ENCODE measurements at places on chromosomes 7 and 10.

- DNase-seq: no peak
These were observed 22.0 kb downstream of the GRM3 start for GRCh38 chr7:86665669-86666068.

GRCh38 chr10:29304995-29305335, 16.1 kb downstream of the LYZL1 start:
- no peak for DNase-seq

DNA sequence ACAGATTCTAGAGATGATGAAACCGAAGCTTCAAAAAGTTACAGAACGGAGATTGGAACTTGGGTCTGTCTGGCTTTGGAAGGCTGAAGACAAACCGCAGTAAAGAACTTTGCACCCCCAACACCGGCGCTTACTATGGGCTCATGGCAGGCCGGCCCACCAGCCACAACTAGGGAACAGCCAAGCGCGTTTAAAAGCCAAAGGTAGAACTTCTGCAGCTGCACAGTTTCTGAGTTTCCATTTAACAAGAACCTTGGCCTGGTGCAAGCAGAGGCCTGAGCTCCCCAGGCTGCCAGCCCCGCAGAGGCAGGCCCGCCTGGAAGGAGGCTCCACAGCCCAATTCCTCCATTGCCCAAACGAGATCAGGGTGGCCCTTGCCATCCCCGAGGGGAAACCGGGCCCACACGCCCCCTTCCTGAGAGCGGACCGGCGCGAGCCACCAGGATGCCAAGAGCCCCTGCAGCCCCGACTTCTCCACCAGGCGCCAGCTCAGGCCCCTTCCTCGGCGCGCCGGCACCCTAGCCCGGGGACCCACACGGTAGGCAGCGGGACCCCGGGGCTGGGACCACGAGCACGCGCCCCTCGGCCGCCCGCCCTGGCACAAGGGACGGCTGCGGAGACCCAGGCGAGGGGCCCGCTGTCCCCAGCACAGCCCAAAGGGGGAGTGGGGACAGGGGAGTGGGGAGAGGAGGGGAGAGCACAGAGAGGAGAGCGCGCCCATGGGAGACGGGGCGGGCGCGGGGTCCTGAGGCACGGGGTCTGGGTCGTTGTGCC, 566 bp downstream of the MAD1L1 start:
- DNase-seq: peak; percentile 41

GRCh38 chr7:124420367-124420766, 345.2 kb downstream of the GPR37 start:
- DNase-seq: no peak

DNA sequence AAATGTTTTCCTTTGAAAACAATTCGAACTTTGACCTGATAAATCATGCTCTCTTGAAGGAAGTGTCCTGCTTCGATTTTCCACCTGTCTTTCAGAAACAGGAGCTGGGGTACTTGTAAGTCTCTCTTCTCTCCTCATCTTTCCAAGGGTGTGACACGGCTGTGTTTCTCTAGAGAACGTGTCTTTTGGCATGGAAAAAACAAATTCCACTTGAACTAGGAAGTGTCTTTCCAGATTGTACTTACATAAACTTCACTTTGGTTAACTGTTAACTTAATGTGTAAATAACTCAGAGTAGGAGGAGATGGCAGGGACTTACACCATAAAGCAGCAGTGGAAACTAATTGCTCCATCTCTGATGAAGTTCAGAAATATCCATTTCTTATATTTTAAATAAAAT, 4.2 kb upstream of the CALCR start:
- peak; percentile 66 for DNase-seq

DNA sequence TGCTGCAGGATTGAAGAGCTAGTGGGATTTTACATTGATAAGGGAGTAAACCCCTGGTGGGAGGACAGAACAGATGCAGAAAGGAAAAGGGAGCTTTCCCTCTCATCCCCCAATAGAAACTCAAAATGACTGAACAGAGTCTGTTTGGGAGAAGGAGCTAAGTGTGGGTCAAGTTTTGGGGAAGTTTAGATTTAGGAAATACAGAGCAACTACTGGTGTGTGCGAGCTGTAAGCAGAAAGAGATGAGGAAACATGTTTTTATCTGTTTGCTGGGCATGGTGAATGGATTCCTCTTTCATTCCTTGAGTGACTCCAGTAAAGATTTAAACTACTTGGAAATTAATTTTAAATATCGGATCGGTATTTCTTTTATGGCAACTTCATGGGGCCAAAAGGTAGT, 132.7 kb downstream of the AOAH start:
- DNase-seq: no peak

DNA sequence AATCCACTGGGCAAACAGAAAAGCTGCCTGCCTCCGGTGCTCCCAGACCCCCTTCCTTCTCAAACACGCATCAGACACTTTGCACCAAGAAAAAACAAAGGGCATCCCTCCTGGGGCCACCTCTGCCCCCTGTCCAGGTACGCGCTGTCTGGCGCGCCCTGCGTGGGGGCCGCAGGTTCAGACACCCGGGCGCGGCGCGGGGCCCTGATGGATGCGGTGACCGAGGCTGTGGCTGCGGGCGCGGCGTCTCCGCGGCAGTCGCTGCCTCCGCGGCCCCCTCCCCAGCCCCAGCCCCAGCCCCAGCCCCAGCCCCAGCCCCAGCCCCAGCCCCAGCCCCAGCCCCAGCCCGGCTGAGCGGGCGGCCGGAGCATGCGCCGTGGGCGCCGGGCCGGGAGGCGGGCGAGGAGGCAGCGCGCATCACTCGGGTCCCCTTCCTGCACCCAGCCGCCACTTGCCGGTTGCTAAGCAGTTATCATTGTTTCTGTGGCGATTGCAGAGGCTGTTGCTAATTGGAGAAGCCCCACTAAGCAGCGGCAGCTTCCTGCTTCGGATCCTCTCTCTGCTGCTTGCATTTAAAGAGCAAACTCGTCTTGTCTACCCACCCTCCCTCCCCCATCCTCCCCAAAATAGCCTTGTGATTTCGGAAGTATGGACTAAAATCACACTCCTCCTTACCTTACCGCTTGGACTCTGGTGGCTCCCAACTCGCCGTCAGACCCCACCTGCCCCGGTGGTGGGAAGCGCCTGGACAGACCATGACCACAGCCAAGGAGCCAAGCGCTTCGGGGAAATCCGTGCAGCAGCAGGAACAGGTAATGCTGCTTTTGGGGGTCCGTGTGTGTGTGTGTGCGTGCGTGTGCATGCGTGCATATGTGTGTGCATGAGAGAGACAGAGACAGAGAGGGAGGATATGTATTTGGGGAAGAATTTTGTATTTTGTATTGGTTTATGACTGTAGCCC, 252.8 kb downstream of the DPP6 start:
- DNase-seq: no peak

DNA sequence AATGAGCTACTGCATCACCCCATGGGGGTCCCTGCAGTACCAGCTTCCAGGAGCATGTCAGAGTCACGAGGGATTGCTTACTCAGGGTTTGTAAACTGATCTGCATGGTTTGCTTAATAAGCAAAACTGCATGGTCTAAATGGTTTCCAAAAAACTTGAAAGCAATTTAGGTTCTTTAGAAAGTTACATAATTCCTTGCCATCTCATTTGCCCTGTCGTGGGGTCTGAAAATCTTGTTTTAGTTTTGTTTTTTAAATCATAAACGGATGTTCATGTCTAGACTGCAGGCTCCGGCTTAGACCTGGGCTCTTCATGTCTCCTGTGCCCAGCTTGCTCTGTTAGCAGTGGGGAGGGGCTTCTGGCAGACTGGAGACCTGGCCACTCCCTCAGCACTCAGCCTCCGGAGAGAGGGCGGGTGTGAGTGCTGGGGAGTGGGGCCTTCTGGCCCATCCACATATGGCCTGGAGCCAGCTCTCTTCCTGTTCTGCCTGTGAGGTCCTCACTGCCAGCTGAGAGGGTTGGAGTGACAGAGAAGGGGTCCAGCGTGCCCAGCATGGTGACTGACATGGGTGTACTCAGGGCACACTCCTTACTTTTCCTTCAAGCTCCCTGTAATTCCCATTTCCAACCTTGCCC, 17.5 kb downstream of the PRF1 start:
- peak; percentile 69 for DNase-seq

- no peak for DNase-seq
These were observed 12.0 kb upstream of the CALML5 start for GRCh38 chr10:5511231-5511884.

GRCh38 chr7:139482662-139483466, 609 bp downstream of the KLRG2 start:
- peak; percentile 81 for DNase-seq

DNA sequence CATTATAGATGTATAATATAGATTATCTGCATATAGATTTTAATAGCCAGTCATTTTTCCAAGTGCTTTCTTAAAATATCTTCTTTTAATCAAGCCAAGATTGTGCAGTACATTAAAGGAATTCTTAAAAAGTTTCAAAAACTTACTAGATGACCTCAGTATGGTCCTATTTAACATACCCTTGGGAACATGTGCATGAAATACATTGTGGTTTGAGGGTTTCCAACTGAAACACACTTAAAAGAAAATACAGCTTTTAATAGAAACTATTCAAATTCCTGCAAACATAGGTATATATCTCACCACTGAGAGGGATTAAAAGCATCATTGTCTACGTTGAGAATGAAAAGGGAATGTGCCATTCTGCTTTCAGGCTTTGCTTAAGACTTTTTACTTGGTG, 364.9 kb downstream of the SUGCT start:
- no peak for DNase-seq

- no peak for DNase-seq
These were observed 8.8 kb upstream of the OR6V1 start for GRCh38 chr7:143043391-143043790.

DNA sequence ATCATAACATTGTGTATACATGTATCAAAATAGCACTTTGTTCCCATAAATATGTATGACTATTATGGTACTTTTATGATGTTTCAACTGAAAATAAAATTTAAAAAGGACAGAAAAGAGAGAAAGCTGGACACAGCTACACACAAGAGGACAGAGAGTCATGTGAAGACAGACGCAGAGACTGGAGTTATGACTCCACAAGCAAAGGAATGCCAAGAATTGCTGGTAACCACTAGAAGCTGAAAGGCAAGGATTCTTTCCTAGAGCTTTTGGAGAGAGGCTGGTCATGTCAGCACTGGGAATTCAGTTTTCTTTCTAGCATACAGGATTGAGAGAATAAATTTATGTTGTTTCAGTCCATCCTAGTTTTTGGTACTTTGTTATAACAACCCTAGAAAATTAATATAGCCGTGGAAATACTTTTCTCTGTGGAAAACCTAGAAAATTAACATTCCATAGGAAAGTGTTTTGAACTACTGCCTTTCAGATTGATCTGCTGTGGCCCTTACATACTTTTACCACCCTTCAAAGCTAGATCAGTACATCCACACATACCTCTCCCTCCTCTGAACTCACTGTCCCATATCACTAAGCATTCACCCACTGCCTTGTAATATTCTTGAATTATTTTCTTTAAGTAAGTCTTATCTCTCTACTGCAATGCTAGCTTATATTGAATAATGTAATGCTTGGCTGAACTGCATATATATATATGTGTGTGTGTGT, 575.3 kb downstream of the IPMK start:
- DNase-seq: no peak

- no peak for DNase-seq
These were observed 749.4 kb downstream of the SUGCT start for GRCh38 chr7:40884241-40884640.

DNA sequence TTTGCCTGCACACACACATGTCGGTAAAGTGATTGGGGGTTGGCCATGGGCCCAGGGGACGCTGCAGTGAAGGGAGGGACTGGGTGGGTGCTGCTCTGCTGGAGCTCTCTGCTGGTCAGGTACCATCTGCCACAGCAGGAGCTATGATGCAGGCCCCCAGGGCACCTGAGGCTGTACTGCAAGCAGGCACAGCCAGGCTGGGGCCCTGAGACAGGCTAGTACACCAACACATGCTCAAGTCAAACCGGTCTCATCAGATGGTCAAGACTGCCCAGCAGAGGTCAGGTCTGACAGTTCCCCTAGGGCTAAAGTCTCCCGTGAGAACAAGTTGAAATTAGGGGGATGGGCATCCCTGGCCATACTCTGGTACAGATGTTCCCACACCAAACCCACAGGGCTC, 118.3 kb upstream of the THSD7A start:
- no peak for DNase-seq

DNA sequence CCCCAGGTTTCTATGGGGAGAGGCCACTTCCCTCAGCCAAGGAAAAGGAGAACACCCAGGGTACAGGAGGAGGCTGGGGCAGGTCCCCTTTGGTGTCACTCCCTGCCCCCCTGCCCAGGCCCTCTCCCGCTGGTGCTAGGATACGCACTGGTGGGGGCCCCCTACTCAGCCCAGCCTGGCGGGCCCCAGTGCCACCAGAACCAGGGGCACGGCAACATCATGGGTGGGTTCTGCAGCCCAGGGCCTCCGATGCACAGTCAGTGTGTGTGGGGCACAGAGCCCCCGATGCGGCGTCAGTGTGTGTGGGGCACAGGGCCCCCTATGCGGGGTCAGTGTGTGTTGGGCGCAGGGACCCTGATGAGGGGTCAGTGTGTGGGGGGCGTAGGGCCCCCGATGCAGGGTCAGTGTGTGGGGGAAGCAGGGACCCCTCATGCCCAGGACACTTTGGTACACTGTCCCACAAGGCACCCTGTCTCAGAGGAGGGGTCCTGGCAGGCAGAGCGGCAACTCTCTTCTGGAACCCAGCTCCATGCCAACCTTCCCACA, 23.1 kb upstream of the ZNF735 start:
- DNase-seq: no peak

- no peak for DNase-seq
These were observed 24.4 kb downstream of the ETV1 start for GRCh38 chr7:13965077-13965476.

DNA sequence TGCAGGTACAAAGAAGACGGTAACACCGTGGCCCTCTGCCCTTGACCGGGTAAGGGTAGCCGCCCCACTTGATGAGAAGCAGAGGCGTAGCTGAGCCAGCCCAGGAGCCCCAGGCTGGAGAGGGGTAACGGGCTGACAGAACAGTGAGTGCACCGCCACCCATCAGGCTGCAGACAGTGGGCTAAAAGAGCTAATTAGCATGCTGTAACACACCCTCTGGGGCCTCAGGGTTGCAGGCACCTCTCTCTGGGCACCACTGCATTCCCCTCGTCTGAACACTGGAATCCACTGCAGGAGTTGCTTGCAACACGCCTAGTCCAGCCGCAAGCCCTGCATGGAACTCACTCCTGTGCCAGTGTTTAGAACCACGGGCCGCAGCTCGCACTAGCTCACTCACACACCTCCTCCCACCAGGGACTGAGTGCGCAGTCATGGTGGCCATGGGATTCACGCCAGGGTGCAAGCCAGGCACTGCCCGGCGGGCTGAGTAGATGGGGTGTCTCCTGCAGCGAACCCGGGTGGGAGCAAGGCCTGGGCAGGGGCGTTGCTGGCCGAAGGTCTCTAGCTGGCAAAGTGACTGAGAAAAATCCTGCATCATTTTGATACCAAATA, 36.1 kb downstream of the AGMO start:
- no peak for DNase-seq

DNA sequence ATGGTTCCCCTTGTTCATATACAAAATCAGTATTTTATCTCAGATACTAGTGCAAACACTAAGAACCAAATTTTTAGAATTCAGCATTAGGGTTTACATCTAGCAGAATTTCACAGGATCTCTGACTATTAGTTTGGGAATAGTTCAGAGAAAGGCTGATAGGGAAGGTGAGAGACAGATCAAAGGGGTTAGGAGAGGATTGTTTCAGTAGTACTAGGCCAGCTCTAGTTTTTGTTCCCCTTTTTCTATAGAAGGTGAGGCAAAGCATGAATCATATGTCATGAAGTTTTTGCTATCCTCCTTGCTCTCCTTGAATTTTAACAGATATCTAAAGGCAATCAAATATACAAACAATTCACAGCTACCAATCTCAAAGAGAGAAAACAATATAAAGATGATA, 26.1 kb upstream of the CTNNA3 start:
- no peak for DNase-seq

GRCh38 chr7:25565949-25566348, 337.7 kb upstream of the NPVF start:
- DNase-seq: peak; percentile 83

- DNase-seq: no peak
These were observed 61.6 kb upstream of the ADRA2A start for GRCh38 chr10:111015181-111015580.
